ENCODE measurements at places on chromosomes 7 and 10. TPM values are rescaled to one million over a fixed set of nuclear protein-coding genes. Genes with fewer than 3 reads are reported as not detected.

ANXA8L1 gene
- total RNA-seq = not detected

SEMA3D gene
- not detected for total RNA-seq

LIPK gene
- total RNA-seq = not detected

CRTAC1 gene
- not detected for total RNA-seq

ANK3 gene
- total RNA-seq = 5.3 TPM

LEP gene
- total RNA-seq = not detected

DPYSL4 gene
- total RNA-seq = 1.2 TPM

GJD4 gene
- total RNA-seq = not detected

DNA sequence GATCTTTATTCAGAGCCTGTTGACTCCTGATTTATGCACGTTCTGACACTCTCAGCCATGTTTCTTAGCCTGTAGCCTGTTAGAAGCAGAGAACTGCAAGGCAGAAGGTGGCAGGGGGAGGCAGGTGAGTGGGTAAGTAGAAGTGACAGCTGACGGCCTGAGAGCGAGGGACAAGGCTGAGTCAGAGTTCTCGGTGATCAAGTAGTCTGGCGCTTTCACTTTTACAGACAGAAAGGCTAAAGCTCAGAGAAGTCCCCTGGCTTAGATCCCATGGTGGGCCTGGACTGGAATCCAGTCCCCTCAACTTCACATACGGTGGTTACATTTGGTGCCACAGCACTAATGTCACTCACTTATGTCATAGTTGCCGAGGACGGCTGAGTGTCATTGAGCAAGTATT lies 139.0 kb downstream of the TACC2 start:
- DNase-seq = no peak

GRCh38 chr7:124680304-124680703 lies 85.3 kb downstream of the GPR37 start:
- DNase-seq = no peak

GRCh38 chr7:69684369-69685292 lies 86.4 kb downstream of the AUTS2 start:
- DNase-seq = no peak

DNA sequence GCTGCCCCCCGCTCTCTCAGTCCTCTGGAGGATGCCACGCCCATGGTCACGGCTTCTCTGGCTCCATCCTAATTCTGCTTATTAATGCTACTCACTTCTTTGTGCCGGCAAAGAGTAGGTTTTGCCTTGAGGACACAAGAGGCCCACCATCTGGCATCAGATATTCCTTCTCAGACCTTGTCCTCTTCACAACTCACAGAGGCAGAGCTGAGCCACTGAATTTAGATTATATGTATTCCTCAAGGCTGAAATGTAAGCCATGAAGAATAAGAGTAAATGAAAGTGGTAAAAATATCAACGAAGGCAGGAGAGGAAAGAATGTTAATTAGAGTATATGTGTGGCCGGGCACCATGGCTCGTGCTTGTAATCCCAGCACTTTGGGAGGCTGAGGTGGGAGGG lies 6.5 kb downstream of the RBP4 start:
- no peak for DNase-seq

DNA sequence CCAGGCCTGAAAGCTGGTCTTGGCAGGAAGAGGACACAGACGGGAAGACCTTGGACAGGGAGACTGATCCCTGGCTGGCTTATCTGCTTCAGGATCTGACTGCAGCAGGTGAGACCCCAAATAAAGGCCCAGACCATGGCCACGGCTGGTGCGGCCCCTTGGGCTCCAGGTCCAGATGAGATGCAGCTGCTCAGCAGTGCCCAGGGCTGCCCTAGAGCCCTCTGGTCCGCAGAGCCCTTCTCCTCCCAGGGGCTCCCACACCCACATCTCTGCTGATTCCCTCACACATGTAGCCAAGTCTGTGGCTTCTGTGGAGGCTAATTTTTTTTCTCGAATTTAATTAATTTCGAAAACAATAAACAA lies 46.3 kb downstream of the VIPR2 start:
- DNase-seq = no peak

- DNase-seq = peak; percentile 67
Observed at GRCh38 chr7:1532456-1533254, 2.2 kb downstream of the MAFK start.

- DNase-seq = no peak
Observed at GRCh38 chr7:131431289-131431688, 103.6 kb downstream of the MKLN1 start.

DNA sequence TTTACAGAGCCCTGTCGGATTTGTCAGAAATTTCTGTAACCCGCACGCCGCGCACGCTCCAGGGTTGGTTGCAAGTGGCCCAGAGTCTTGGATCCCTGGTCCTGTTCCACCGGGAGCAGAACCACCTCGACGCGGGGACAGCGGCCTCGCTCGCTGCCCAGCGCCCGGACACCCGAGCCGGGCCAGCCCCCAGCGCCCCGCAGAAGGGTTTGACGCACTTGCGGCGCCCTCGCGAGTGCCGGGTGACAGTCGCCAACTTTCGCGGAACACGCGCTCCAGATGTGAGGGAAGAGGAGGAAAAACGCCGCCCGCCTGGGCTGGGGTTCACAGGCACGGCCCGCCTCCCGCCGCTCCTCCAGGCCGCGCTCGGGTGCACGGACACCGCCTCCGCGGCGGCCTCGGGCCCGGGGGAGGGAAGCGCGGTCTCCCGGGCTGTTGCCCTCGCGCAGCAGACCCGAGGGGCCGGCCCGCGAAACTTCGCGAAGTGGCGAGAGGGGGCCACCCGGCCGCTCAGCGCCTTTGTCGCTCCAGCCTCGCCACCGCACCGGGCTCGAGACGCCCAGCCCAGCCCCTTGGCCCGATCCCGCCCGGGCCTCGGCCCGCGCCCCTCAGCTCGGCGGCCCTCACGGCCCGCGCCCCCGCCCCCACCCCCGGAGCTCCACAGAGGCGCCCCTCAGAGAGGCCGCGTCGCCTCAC lies 514 bp downstream of the RNF216 start:
- peak; percentile 52 for DNase-seq

GRCh38 chr7:77327067-77327931 lies 88.8 kb downstream of the GSAP start:
- no peak for DNase-seq

DNA sequence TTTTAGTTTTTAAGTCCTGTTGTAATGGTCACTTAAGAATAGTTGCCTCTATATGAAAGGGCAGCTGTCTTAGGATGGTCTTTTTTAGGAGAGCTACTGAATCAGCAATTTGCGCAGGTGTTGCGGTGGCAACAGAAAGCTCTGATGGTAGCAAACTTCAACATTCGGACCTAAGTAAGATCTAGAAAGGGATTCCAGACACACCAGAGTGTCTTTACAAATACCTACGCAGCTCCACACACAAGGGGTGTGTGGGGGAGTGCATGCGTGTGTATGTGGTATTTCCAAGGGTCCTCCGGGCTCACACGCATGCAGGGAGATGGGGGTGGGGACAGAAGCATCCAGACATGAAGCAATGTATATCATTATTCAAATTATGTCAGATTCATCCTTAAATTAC lies 438.6 kb upstream of the MGMT start:
- no peak for DNase-seq

GRCh38 chr7:30206491-30206890 lies 71.7 kb downstream of the MTURN start:
- no peak for DNase-seq

GRCh38 chr10:22681301-22681700 lies 33.1 kb downstream of the PIP4K2A start:
- peak; percentile 27 for DNase-seq

GRCh38 chr10:21490028-21490710 lies 35.3 kb downstream of the SKIDA1 start:
- DNase-seq = no peak

GRCh38 chr10:23432166-23432565 lies 6.7 kb upstream of the OTUD1 start:
- DNase-seq = no peak

DNA sequence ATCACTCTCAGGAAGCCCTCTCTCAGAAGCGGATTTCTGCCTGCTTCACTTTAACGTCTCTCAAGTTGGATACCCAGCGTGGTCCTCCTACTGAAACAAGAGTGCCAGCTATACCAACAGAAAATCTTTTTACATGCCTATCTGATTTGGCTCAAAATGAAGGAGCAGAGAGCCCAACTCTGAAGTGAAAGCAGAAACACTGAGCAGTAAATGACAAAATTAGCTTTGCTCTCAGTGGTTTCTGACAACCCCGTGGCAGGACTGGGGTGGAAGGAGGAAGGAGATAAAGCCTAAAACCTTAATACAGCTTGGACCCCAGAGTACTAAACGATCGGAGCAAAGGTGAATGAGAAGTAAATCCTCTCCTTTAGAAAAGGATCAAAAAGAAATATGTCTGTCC lies 25.1 kb upstream of the GPR37 start:
- DNase-seq = no peak

GRCh38 chr7:151063212-151063561 lies 3.8 kb downstream of the SLC4A2 start:
- no peak for DNase-seq

- no peak for DNase-seq
Observed at GRCh38 chr7:153091477-153091876, 331.9 kb downstream of the ACTR3B start.

DNA sequence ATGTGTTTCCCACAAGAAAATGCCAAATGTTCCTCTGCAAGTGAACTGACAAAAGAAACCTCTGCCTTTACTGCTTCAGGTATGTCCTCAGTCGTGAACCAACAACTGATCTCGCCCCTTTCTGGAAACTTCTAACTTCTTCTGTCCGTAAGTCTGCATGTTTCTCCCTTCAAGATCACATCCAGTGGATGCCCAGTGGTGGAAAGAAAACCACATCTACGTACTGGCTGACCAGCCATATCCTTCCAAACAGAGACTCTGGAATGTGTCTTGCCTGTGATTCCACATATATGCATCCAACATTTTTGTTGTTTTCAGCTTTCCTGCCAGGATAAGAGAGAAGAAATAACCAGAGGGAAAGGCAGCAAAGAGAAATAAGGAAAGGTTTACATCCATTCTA lies 152.7 kb downstream of the GLI3 start:
- no peak for DNase-seq

DNA sequence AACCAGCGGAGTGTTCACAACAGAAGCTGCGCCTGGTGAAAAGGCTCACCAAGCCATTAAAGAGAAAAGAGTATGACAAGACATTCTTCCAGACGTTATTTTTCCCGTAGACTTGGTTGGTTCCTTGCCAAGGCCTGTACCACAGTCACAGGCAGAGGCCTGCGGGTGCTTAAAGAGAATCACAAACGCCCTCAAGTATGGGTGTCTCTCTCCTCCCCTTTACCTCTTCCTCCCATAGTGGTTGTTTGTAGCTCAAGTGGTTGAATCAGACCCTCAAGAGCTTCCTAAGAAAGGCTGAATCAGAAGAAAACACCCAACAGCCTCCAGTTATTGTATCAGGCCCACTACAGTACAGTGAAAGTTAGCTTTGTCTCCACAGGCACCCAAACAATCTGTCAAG lies 169.0 kb downstream of the CREB5 start:
- DNase-seq = peak; percentile 31

- no peak for DNase-seq
Observed at GRCh38 chr10:34046506-34047034, 712.1 kb upstream of the NRP1 start.

- no peak for DNase-seq
Observed at GRCh38 chr7:3270362-3270761, 30.7 kb upstream of the SDK1 start.

- DNase-seq = no peak
Observed at GRCh38 chr7:34011017-34011695, 105.8 kb downstream of the BMPER start.

DNA sequence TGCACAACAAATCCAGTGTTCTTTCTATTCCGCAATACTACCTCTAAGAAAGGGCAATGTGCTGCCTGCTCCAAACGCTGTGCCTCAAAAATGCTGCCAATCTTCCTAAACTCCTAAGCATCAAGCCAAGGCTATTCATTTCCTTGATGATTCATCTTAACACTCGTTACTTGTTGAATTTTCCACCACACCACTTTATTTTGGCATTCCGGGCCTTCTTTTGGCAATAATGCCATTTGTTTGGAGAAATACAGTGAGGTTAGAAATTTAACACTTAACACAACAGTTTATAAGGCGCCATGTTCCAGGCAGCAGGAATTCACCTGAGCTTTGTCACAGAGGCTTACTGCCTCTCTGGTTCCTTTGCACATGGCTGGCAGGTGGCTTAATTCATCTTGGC lies 82.6 kb upstream of the ABCB5 start:
- DNase-seq = no peak

DNA sequence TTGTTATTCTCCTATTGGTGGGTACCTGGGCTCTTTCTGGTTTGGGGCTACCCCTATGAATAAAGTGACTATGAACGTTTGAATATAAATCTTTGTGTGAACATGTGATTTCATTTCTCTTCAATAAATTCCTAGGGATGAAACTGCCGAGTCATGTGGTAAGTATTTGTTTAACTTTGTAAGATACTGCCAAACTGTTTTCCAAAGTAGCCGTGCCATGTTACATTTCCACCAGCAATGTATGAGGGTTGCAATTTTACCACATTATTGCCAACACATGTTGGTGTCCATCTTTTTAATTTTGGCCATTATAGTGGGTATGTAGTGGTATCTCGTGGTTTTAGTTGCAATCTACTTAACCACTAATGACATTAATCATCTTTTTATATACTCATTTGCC lies 94.7 kb downstream of the ZNRF2 start:
- DNase-seq = no peak

GRCh38 chr10:30215141-30215540 lies 133.9 kb downstream of the MTPAP start:
- DNase-seq = no peak

DNA sequence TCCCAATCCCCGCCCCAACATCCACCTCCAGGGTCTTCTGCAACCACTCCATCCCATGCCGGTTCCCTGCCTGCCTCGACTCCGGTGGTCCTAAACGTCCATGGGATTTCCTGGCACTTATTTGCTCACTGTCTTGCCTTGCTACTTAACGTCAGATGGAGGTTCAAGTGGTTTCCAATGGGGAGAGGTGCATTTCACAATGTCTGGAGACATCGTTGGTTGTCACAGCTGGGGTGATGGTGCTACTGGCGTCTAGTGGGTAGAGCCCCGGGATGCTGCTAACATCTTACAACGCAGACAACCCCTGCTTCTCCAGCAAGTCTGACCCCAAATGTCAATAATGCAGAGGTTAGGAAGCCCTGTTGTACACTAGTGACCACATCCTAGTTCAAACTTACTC lies 82.9 kb upstream of the ANLN start:
- no peak for DNase-seq

DNA sequence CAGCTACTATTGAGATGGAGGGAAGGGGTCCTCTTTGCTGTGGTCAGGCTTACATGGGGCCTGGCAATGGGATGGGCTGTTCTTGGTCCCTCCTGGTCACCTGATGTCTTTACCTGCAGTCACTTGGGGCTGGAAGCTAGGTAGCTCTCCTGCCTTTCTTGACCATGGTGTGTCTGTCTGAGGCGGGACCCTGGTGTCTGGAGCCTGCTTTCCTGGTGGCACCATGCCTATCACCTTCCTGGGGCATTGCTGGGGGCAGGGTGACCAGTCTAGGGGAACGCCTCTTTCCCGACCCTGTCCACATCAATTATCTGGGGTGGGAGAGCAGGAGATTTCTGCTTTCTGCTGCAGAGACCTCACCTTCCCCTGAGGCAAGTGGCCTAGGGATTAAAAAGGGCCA lies 55.6 kb downstream of the ARHGAP22 start:
- DNase-seq = no peak

GRCh38 chr7:128767475-128768110 lies 8.0 kb downstream of the OPN1SW start:
- no peak for DNase-seq
